Right cardiac atrium (tissue), 5 donors: ENCODE measurements at places on chromosomes 6 and 20. TPM values are rescaled to one million over a fixed set of nuclear protein-coding genes. Genes with fewer than 3 reads are reported as not detected.

GRCh38 chr6:57068061-57068460 is 21.6 kb downstream of the KIAA1586 start:
- DNase-seq: no peak

The TBXT gene
- polyA plus RNA-seq: not detected

DNA sequence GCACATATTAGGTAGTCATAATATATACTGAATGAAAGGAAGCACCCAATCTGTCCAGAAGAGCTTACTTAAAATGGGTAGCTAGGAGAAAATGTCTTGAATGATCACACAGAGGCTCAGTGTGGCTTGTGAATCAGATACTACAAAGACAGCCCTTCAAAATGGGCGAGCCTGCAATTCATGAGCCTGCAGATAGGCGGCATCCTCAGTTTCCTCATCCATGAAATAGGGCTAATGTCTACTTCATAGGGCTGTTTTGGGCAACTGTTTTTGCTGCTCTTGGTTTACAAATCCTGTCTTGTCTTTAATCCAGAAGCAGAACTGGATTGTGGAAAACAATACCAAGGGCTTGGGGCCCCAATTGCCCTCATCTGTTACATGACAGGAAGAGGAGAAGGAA is 129.3 kb upstream of the KCNK16 start:
- no peak for DNase-seq

The CSTF1 gene
- 8.8 TPM for polyA plus RNA-seq

DNA sequence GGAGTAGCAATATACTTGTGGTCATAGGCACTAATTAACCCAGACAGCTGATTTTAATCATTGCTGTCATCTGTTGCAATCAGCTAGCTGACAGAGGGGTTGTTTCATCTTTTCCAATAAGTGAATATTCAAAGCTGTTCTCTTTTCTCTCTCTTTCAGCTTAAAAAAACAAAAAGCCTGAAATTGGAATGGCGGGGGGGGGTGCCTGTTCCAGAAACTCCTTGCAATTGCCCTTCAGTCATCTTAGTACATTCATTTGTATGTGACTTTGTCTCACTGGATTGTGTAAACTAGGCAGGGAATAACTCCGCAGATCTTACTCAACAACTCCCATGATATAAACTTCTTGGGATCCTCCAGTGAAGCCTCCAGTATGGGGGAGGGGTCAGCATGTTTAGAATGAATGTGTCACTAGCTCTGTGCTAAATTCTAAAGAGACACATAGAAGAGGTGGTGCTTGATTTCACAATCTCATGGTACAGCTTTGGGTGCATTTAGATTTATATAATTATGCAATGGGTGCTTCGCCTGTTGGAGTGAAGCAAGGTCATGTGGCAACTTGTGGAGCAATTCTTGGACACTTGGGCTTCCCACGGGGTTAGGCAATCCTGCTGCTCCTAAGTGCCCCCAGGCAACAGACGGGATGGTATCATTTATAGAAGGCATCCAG is 40.1 kb downstream of the SLC24A3 start:
- DNase-seq: peak; percentile 57

DNA sequence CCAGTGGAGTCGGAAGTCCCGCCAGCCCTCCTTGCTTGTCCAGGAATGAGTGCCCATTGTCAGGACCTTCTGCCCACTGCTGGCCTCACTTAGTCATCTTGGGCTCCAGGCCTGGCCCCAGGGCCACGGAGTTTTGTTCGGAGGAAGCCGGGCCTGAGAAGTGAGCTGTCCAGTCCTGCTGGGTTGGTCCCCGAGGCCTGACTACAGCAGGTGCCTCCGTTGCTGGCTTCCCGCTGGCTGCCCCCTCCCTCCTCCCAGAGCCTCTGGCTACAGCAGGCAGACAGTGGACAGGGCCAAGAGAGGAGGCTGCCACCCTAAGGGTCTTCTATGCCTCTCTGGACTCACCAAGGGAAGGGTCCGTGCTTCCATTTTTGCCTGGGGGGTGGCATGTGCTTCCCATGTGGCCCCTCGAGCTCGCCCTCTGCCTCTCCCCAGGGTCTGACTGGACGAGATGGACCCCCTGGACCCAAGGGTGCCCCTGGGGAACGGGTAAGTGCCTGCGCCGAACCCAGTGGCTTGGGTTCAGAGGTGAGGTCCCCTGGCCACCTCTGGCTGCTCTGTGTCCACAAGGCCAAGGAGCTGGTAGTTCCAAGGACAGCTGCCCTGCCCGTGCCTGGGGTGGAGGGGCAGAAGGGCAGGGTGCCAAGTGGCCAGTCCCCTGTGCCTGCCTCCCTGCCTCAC is 2.8 kb downstream of the COL9A3 start:
- no peak for DNase-seq

GRCh38 chr6:9789201-9789600 is 625.7 kb downstream of the TFAP2A start:
- no peak for DNase-seq

DNA sequence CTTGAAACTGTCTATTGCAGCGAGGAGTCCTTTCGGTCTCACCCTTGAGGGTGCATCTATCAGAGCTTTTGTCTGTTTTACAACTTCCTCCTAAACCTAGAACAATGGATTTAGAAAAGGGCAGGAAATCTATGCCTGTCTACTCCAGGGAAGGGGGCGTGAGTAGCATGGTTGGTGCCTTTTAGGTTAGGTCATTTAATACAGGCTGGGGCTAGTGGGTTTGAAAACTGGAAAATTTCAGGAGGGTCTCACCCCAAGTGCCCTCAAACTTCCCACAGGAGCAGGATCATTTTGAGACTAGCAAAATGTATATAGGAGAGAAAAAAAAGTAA is 33.5 kb upstream of the BMP6 start:
- DNase-seq: no peak

The EPHA7 gene
- 6.6 TPM for polyA plus RNA-seq

DNA sequence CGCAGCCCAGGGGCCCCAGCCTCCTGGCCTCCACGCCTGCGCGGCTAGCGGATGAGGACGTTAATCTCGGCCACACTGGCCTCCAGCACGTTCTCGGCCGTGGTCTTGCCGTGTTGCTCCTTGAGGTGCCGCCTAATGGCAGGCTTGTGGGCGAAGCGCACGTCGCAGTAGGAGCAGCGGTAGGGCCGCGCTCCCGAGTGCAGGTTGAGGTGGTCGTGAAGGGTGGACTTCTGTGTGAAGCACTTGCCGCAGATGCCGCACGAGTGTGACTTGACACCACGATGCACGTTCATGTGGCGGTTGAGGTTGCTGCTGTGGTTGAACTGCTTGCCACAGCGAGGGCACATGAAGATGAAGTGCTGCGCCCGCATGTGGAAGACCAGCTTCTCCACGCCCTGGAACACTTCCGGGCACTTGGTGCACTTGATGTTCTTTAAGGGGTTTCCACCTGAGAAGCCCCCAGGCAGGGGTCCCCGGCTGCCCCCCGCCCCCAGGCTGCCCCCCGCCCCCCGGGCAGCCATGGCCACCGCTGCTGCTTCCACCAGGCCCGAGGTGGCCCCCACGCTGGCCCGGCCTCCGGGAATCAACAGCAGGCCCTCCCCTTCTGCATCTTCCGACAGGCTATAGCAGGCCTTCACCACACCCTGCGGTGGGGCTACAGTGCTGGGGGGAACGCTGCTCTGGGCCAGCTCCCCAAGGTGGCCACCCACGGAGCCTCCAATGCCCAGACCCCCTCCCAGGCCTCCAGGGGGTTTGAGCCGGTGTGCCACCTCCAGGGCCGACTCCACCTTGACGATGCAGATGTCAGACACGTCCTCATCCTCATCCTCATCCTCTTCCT is 1.8 kb downstream of the ZBTB12 start:
- peak; percentile 68 for DNase-seq

The TRIM40 gene
- not detected for polyA plus RNA-seq

The HTR1B gene
- not detected for polyA plus RNA-seq

DNA sequence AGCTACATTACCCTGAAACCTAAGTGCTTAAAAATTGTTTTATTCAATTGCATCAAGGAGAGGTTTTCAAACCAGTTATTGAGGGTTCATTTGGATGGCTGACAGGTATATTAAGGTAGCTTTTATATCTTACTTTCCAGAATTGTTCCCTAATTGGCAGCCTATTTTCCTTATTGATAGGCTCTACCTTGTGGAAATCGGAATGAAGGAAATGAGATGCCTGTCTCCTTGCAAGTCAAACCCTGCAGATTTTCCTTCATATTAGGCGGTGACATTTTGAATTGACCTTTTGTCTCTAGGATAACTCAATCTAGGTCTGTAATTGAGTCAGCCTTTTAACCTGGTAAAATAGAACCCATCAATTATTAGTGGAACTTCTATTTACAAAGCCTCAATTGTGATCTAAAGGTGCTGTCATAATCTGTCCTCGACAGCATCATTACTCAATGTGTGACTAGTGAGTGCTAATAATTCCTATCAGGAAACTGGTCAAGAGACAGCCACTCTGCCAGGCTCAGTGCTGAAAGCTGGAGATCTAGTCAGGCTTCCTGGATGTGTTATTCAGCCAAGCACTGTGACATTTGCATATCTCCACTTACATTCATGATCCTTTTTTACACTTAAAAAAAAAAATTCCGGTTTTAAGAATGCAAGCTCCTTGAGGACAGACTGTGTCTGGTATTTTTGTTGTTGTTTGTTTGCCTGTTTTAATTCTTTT is 20.1 kb downstream of the OPRM1 start:
- no peak for DNase-seq

GRCh38 chr6:87879132-87879861 is 168.3 kb upstream of the SPACA1 start:
- DNase-seq: no peak

The CST4 gene
- polyA plus RNA-seq: not detected

GRCh38 chr6:44223319-44224028 is at the start of gene SLC29A1:
TSS of gene SLC29A1 (plus strand) at chr6:44223595. CDS start at chr6:44227314, 3,719 bp downstream.
- DNase-seq: peak; percentile 74

The EYA4 gene
- 4.3 TPM for polyA plus RNA-seq

- DNase-seq: no peak
Measured at GRCh38 chr20:33124994-33125393, 43.0 kb upstream of the BPIFA2 start.

DNA sequence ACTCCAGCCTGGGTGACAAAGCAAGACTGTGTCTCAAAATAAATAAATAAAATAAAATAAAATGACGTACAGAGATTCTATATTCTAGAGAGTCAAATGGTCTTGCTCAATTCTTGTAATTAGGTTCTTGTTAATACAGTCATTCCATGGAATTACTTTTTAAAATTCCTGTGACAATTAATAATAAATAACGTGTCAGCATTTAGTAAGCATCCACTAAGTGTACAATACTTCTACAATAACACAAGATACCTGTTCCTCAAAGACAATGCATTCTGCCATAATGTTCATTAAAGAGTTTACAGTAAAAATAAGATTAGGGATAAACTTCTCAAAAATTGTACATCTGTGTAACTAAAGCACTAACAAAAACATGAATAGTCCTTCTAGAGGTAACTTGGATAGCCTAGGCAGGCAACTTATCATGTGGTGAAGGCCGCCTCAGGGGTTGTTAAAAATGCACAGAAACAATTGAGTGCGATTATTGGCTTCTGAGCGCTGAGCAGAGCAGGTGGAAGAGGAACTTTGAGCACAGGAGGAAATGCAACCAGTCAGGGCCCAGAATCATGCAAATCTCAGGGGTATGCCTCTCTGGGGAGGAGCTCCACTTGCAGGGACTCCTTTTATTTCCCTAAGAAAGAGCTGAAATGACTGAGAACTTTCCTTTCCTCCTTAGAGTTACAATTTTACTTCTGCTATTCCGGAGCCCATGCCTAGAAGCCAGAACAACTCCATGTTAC is 37.1 kb downstream of the QRSL1 start:
- no peak for DNase-seq

The ZSCAN12 gene
- polyA plus RNA-seq: 1.4 TPM

The SLC22A16 gene
- polyA plus RNA-seq: not detected

DNA sequence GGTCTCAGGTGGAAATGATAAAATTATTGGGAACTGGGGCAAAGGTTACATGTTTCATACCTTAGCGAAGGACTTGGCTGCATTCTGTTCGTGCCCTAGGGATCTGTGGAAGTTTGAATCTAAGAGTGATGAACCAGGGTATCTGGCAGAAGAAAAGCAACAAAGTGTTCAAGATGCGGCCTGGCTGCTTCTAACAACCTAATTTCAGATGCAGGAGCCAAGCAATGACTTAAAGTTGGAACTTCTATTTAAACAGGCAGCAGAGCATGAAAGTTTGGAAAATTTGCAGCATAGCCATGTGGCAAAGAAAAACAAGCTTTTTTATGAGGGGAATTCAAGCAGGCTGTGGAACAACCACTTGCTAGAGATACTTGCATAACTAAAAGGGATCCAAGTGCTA is 73.5 kb downstream of the CD24 start:
- DNase-seq: no peak

DNA sequence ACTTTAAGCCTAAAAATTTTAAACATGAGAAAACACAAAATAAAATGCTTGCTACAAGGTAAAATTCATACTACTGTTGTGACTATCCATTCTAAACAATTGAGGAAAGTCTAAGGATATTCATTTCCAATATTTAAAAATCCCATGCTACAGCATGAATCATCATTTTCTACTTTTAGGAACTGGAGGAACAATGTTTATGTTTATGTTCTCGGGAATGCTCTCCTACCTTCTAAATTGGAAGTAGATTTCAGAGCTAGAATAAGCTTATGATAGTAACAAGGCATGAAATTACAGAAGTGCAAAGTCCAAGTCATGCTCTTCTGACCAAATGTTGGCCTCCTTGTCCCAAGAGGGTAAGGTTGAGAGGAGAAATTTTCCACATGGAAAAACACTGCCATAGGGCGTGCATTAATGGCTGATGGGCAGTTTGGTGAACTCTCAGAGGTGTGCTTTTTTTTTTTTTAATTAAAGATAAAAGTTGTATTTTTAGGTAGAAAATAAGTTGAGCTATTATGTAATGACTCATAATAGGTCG is 6.0 kb upstream of the MYLK4 start:
- DNase-seq: no peak

DNA sequence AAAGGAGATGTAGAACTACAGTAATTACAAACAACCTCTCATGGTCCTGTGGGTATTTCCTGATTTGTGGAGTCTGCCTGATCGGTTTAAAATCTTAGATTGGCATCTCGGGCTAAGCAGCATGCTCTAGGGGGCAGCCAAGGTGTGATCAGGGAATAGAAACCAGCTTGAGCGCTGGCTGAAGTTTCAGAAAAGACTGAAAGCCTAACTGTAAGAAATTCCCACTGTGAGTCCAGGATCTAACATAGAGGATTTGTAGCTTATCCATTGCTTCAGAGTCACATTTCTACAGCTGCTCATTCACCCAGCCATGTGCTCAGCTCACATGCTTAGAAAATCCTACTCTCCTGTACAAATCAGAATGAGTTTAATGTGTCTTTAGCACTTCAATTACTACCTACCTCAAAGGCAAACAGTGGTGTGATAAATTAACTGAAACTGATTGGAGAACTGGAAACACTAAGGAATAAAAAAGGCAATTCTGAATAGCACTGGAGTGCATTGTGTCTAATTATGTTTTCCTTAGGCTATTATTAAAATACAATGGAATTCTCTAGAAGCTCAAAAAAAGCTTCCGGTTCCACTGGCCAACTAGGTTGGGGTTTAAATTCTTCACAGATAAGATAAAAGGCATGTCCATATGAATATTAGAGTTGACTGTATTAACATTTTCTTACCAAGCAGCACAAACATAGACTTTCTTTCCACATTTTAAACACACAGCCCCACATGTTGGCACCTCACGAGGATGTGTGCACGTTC is 73.8 kb upstream of the MPC1 start:
- no peak for DNase-seq

GRCh38 chr6:70396796-70397729 is 16.2 kb upstream of the FAM135A start:
- no peak for DNase-seq

The CAP2 gene
- polyA plus RNA-seq: 66.1 TPM
